SJSA1 (cell line): ENCODE measurements at places on chromosomes 3 and 15.

DNA sequence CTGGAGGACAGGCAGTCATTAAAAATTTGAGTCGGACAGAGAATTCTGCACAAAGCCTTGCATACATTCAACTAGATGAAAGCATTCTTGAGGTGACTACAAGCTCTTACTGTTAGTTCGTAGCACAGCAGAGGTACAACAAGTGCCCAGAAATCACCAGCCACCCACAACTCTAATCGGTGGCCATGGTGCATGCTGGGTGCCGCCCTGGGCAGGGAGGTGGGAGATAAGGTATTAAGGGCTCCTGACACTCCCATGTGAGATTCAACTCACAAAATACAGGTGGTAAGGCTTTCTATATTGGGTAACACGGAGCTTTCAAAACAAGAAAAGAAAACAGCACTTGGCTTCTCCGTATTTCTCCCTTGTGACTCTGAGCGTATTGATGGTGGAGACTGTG lies 66.0 kb downstream of the MEIS2 start:
- no peak overlapping the region for H3K27ac ChIP-seq
- no peaks in the 10 kb centered on the region for H3K27me3 ChIP-seq
- H3K4me1 ChIP-seq: no peaks in the 10 kb centered on the region; the same call in 1 of the 2 replicates
- no peak for DNase-seq
- H3K4me3 ChIP-seq: no peak overlapping the region

- H3K36me3 ChIP-seq: peaks cover 24% of the 10 kb centered on the region
- H3K4me3 ChIP-seq: peak overlapping the region; percentile 77
- 0 out of 2 replicates have a peak overlapping the region, but pooled peaks have one; percentile 23 for H3K27ac ChIP-seq
- no peaks in the 10 kb centered on the region for H3K27me3 ChIP-seq
- peaks cover 7% of the 10 kb centered on the region; the same call in 1 of the 2 replicates for H3K4me1 ChIP-seq
- DNase-seq: peak; percentile 24
Measured at GRCh38 chr3:194632809-194633348, 340 bp downstream of the TMEM44 start.

DNA sequence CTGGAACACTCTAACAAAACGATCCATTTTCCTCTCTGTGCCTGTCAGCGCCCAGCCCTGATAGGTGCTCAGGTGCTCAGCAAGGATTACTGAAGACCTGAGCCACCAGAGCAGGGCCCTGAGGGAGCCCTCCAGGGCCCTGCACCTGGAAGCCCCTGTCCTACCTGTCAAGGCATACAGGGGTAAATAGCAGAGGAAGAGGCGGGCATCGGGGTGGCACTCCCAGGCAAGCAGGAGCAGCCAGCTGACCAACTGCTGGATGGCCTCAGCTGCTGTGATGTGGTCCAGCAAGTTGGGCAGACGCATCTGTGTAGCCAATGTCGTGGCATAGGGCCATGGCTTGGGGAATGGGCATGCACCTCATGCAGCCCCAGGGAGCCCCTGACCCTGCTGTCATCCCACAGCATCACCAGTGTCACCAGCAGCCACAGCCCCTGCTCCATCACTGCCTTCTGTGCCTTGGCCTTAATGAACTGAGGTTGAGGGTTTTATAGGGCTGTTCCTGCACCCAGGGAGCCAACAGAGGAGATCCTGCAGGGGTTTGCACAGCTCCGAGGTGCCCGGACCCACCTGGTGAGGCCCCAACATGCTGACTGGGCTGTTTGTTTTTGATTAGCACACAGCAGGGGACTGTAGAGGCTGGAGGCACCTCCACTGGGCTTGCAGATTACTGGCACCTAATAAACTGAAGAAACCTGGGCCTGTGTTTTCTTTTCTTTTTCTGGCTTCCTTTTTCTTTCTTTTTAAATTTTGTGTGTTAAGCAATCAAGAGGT lies 7.9 kb upstream of the WDR6 start:
- H3K27ac ChIP-seq: no peak overlapping the region
- no peaks in the 10 kb centered on the region for H3K27me3 ChIP-seq

DNA sequence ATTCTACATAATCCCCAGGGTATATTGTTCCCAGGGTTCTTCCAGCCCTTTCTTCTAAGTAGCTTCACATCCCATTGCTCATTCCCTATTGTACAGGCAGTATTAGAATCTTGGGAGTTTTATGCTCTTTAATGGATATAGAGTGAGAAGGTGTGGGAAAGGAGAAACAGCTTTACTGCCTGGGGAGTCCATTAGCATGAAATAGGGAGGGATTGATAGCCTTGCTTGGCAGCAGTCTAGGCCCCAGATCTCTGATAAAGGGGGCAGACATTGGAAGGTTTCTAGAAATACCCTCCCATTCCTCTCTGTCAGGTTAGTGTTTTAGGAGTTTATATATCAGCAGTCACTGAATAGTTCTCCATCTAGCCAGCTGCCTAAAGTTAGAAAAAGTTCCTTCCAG lies 334.3 kb downstream of the UNC13C start:
- H3K4me1 ChIP-seq: no peaks in the 10 kb centered on the region
- no peak overlapping the region for H3K27ac ChIP-seq
- no peak for DNase-seq
- H3K36me3 ChIP-seq: no peaks in the 10 kb centered on the region

DNA sequence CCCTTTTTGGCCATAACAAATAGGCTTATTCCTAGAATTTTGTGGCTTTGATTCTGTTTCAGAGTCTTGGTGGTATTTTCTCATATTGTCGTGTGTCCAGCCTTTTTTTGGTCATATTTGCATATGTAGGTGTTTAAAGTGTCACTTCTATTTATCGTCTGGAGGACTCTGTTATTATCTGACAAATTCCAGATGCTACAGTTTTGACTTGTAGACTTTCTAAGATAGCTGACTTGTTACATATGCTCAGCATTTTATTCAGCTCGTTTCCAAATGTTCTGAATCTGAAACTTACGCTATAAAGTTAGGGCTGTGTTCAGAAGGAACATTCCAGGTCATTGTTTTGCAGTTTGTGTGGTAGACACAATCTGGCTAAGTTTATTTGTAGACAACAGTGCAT lies 1.9 kb downstream of the PPP4R2 start:
- H3K4me3 ChIP-seq: peak overlapping the region; percentile 86
- peaks cover 51% of the 10 kb centered on the region for H3K36me3 ChIP-seq
- no peaks in the 10 kb centered on the region for H3K27me3 ChIP-seq
- peak overlapping the region; percentile 12; the same call in 1 of the 2 replicates for H3K27ac ChIP-seq
- no peak for DNase-seq
- H3K4me1 ChIP-seq: peaks cover 27% of the 10 kb centered on the region

DNA sequence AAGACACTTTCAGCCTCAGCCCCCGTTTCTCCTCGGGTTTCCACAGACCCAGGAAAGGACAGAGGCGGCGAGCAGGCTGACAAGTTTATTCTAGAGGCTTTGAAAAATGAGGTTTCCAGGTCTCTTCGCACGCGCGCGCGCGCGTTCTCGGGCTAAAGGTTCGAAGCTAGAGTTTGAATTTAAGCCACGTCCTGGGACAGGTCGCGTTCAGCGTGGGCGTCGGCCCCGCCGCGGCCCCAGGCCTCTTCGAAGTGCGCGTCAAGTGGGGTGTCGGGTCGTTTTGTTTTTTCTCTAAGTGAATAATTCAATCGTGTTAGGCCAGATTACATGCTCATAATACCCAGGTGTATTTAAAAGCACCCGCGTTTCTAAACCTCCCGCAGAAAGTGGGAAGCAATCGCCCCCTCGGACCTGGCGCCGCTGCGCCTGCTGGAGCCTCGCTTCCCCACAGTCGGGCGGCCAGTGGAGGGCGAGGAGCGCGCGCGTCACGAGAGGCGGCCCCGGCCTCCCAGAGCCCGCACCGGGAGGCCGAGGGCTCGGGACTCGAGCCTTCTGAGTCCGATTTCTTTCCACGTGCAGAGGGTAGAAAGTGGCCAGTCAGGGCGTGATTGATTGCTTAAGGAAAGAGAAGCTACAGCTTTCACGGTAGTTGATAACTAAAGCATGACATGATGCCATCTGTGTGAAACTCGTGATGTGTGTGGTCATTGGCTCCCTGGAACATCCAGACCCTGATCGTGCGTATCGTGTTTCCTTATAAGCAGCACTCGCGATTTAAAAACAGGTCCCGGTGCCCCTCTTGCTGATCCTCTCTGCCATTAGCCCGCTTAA lies 15.8 kb upstream of the SOX2 start:
- no peak overlapping the region for H3K4me3 ChIP-seq
- H3K27me3 ChIP-seq: no peaks in the 10 kb centered on the region
- DNase-seq: no peak

- H3K4me1 ChIP-seq: peaks cover 39% of the 10 kb centered on the region
- no peaks in the 10 kb centered on the region for H3K36me3 ChIP-seq
- H3K27ac ChIP-seq: peak overlapping the region; percentile 97
- H3K27me3 ChIP-seq: no peaks in the 10 kb centered on the region
Measured at GRCh38 chr3:25156626-25157025, 271.4 kb upstream of the RARB start.

GRCh38 chr3:143970773-143971358 lies 757 bp upstream of the DIPK2A start:
- DNase-seq: no peak
- no peaks in the 10 kb centered on the region for H3K36me3 ChIP-seq
- H3K4me1 ChIP-seq: 0 out of 2 replicates have a peak, but pooled peaks cover 5% of the 10 kb centered on the region
- peak overlapping the region; percentile 55 for H3K4me3 ChIP-seq
- H3K27ac ChIP-seq: peak overlapping the region; percentile 34
- no peaks in the 10 kb centered on the region; the same call in 1 of the 2 replicates for H3K27me3 ChIP-seq

GRCh38 chr15:52232327-52232726 lies 41.1 kb upstream of the GNB5 start:
- no peaks in the 10 kb centered on the region for H3K27me3 ChIP-seq

DNA sequence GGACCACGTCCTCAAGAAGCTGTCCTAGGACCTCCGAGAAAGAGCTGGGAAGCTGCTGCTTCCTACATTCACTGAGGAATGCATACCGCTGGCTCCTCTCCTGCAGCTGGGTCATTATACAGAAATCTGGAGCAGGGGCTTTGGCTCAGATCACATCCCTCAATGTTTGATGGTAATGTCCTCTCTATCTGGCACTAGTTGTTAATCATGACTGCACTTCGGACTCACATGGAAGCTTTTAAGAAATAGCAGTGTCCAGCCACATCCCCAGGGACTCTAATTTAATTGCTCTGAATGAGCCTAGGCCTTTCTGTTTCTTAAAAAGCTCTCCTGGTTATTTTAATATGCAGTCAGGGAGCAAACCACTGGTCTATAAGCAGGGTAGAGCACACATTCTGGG lies 25.7 kb upstream of the MYRIP start:
- no peaks in the 10 kb centered on the region for H3K36me3 ChIP-seq
- no peaks in the 10 kb centered on the region for H3K27me3 ChIP-seq
- DNase-seq: no peak
- H3K27ac ChIP-seq: no peak overlapping the region

- peak; percentile 63 for DNase-seq
- H3K27me3 ChIP-seq: no peaks in the 10 kb centered on the region
- H3K36me3 ChIP-seq: no peaks in the 10 kb centered on the region
Measured at GRCh38 chr15:39642011-39642640, 61.2 kb downstream of the THBS1 start.

DNA sequence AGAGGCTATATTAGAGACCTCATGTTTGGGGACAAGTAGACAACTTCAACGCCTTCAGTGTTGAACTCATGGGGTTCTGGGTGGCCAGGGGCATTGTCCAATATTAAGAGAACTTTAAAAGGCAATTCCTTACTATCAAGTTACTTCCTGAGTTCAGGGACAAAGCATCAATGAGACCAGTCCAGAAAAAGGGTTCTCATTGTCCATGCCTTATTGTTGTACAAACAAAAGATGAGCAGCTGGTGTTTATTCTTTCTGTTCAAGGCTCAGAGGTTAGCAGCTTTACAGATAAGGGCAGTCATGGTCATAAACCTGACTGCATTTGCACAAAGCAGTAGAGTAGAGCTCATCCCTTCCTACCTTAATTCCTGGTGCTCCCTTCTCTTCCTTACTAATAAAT lies 18.5 kb upstream of the PDHB start:
- no peak overlapping the region for H3K4me3 ChIP-seq
- no peak for DNase-seq
- H3K36me3 ChIP-seq: no peaks in the 10 kb centered on the region
- H3K27me3 ChIP-seq: no peaks in the 10 kb centered on the region
- no peaks in the 10 kb centered on the region for H3K4me1 ChIP-seq

GRCh38 chr15:99580076-99580475 lies 14.3 kb downstream of the MEF2A start:
- H3K27ac ChIP-seq: no peak overlapping the region
- DNase-seq: no peak
- no peak overlapping the region for H3K4me3 ChIP-seq
- H3K27me3 ChIP-seq: no peaks in the 10 kb centered on the region
- H3K4me1 ChIP-seq: no peaks in the 10 kb centered on the region
- no peaks in the 10 kb centered on the region for H3K36me3 ChIP-seq

- DNase-seq: no peak
- no peak overlapping the region for H3K27ac ChIP-seq
- H3K27me3 ChIP-seq: no peaks in the 10 kb centered on the region
- no peaks in the 10 kb centered on the region for H3K36me3 ChIP-seq
Measured at GRCh38 chr3:184561913-184562877, 610 bp downstream of the EPHB3 start.

DNA sequence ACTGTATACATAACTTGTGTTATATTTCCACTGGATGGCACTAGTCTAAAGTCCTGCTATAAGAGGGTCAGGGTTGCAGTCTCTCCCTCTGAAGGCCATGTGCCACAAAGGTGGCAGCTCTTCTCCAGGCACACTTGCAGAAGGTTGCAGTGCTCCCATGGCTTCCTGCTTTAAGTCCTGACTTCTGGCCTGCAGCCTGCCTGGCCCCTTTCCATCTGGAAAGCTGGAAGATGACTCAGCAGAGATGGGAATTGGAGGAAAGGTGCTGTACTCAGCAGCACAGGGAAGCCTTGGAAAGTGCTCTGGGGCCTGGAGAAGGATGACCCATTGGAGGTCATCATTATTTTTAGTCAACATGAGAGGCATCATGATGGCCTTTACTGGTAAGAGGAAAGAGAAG lies 40.9 kb upstream of the MRPL3 start:
- no peaks in the 10 kb centered on the region for H3K36me3 ChIP-seq
- H3K27me3 ChIP-seq: no peaks in the 10 kb centered on the region
- no peak overlapping the region for H3K4me3 ChIP-seq
- H3K27ac ChIP-seq: no peak overlapping the region
- DNase-seq: no peak

DNA sequence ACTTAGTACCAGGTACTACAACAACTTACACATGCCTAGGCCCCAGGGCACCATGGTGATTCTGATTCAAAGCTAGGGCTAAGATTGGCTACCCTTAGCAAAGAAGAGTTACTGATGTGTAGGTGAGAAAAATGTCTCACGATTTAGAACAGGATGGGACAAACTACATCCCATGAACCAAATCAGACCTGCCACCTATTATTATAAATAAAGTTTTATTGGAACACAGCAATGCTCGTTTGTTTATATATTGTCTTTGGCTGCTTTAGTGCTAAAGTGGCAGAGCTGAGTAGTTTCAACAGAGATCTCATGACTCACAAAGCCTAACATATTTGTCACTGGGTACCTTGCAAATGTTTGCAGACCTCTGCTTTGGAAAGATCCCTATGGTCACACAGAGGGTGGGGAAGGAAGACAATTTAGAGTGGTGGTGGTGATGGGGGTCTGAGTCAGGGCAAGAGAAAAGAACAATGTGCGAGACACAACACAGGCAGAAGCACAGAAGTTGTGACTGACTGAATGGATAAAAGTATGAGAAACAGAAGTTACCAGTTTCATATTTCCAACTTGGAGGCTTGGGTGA lies 770.6 kb upstream of the CFAP20DC start:
- H3K4me3 ChIP-seq: no peak overlapping the region
- H3K36me3 ChIP-seq: no peaks in the 10 kb centered on the region
- H3K4me1 ChIP-seq: peaks cover 46% of the 10 kb centered on the region
- no peaks in the 10 kb centered on the region for H3K27me3 ChIP-seq
- peak; percentile 50 for DNase-seq

- peaks cover 9% of the 10 kb centered on the region for H3K4me1 ChIP-seq
- H3K27me3 ChIP-seq: no peaks in the 10 kb centered on the region
- no peaks in the 10 kb centered on the region for H3K36me3 ChIP-seq
- DNase-seq: no peak
- H3K27ac ChIP-seq: no peak overlapping the region
Measured at GRCh38 chr3:107676469-107677309, 153.9 kb downstream of the BBX start.
